Muscle of leg (tissue), 16 donors: ENCODE measurements at places on chromosomes 11 and 22. TPM values are rescaled to one million over a fixed set of nuclear protein-coding genes. Genes with fewer than 3 reads are reported as not detected.

The TMEM45B gene
- total RNA-seq = 0.04 TPM

The COPB1 gene
- 128 TPM for total RNA-seq

The SCGB1C1 gene
- total RNA-seq = not detected

The SCGB1A1 gene
- not detected for total RNA-seq

The PAX6 gene
- total RNA-seq = 0.27 TPM

The TEX54 gene
- not detected for total RNA-seq

The PIH1D2 gene
- total RNA-seq = 1.1 TPM

The CSNK1E gene
- total RNA-seq = 68.8 TPM

The KCNJ4 gene
- 0.27 TPM for total RNA-seq

The SYNGR1 gene
- total RNA-seq = 6.3 TPM

The CCDC87 gene
- 0.09 TPM for total RNA-seq

The OR10A3 gene
- not detected for total RNA-seq

The MYRF gene
- 0.49 TPM for total RNA-seq

The APOA1 gene
- total RNA-seq = 2.9 TPM

The TRIM51 gene
- not detected for total RNA-seq

The CD3E gene
- 0.13 TPM for total RNA-seq

The CNGA4 gene
- not detected for total RNA-seq

The GPHA2 gene
- not detected for total RNA-seq
